Activated CD8-positive, alpha-beta memory T cell treated with anti-CD3 and anti-CD28 coated beads, Interleukin-2, amount 10 ng/mL, durations not matched to agents 7 days and 5 days (primary cell): ENCODE measurements at places on chromosomes 7 and 10. TPM values are rescaled to one million over a fixed set of nuclear protein-coding genes. Genes with fewer than 3 reads are reported as not detected.

GRCh38 chr7:70063927-70064326 is 465.7 kb downstream of the AUTS2 start:
- DNase-seq, result no peak
- H3K4me1 ChIP-seq, result no peaks in the 10 kb centered on the region
- no peaks in the 10 kb centered on the region for H3K36me3 ChIP-seq
- H3K4me3 ChIP-seq, result no peak overlapping the region

DNA sequence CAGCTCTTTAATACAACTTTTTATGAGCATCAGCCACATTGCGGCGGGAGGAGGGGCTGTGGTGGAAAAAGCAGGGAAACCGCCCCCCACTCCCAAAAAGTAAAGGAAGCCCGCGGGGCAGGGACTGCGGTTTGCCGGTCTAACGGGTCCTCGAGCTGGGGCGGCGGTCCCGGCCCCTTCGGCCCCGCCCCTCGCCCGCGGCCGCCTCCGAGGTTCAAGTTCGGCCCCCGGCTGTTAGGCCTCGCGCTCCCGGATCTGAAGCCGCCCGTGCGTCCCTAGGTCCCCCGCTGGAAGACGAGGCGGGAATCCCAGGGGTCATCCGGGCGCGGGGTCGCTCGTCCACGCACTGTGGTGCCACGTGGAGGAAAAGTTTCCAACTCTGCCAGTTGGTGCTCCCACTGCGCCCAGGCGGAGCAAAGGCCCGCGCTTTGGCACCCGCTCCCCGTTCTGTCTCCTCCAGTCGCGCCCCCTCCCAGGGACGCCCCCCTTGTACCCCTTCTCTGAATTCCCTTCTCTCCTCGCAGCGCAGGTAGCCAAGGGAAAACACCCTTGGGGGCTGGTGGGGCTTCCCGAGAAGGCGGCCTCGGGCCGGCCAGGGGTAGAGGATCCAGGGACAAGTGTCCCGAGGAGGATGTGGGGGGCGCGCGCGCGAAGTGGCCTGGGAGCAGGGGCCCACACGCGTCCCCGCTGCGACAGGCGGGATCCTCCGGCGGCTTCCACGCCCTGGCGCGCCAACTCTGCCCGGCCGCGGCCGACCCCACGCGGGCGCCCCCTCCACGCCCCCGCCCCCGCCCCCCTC is 798 bp upstream of the AUTS2 start:
- H3K27me3 ChIP-seq, result peaks cover 54% of the 10 kb centered on the region
- no peak for DNase-seq
- H3K27ac ChIP-seq, result no peak overlapping the region
- peak overlapping the region; percentile 36 for H3K4me3 ChIP-seq

DNA sequence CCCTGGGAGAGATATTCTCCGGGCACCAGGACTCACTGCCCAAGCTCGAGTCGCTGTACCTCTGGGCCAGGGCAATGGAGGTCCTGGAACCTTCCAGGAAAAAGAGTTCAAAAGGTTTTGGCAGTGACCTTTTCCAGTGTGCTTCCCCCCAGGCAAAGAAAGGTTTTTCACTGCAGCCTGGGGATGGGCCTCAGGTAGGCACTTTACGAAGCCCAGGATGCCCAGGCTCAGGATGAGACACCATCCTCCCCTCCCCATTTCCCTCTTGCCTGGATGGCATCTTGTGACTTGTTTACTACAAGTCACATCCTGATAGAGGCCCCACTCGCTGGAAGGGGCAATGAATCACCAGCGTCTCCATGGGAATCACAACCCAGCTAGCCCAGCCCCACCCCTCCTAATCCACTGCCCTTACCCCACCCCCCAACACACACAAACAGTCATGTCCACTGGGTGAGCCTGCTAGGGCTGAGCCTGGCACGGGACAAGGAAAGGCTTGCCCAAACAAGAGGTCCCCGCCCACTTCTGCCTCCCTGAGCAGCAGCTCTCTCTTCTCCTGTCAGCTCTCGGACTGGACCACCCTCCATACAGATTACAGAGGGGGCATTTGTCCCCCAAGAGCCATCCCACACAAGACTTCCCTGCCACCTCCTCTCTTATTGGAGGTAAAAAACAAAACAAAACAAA is 93.8 kb upstream of the SMNDC1 start:
- peak overlapping the region; percentile 9 for H3K27ac ChIP-seq
- H3K4me1 ChIP-seq, result peaks cover 63% of the 10 kb centered on the region
- no peak overlapping the region for H3K4me3 ChIP-seq
- H3K27me3 ChIP-seq, result no peaks in the 10 kb centered on the region

DNA sequence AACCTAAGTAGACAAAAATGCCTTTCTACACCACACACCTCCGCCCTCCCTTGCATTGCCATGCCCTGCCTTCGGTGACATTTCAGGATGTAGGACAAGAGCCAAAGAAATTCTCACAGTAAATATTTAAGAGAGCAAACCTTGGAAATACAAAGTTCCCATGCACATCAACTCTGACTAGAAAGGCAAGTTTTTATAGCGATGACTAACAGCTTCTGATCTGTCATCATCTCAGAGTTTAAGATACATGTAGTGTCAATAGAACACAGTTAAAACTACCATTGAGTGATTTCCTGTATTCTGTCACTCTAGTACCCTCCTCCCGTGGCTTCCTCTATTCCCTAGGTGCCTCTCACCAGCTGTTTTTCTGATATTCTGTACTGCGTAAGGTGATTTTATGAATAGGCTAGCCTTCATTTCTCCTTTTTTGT is 20.7 kb downstream of the SLC16A9 start:
- no peaks in the 10 kb centered on the region for H3K36me3 ChIP-seq
- no peak for DNase-seq
- no peaks in the 10 kb centered on the region for H3K4me1 ChIP-seq
- H3K27ac ChIP-seq, result no peak overlapping the region

DNA sequence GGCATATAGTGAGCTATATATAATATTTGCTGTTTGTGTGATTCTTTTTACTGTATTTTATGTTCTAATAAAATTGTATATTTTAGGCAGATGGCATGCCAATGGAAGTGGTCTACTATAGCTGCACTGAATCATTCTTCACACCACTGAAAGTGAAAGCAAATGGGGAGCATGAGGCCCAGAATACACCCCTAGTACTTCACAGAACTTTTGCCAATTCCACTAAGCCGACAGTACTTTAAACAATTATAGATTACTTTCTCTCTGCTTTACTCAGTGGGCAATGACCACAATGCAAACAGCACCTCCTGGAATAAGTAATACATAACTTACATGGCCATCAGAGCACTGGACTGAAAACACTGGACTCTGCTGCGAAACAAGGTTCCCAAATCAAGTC is 70.2 kb downstream of the ANKRD26 start:
- no peak overlapping the region for H3K4me3 ChIP-seq
- H3K27me3 ChIP-seq, result no peaks in the 10 kb centered on the region
- peak overlapping the region; percentile 45 for H3K27ac ChIP-seq
- H3K36me3 ChIP-seq, result peaks cover 31% of the 10 kb centered on the region
- DNase-seq, result peak; percentile 41

DNA sequence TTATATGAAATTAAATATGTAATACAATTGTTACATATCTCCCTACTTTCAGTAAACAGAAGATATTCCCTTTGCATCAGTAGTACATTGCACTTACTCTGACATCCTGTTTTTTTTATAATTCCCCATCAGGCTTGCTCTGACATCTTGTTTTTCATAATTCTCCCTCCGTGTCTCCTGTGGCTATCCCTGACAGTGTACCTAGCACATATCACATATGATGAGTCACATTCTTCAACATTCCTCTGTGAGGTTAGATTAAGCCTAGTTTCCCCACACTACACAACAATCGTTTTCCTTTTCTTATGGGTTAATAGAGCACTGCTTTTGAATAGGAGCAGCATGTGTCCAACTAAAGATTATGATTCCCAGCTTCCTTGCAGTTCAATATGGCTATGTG is 250.6 kb upstream of the NPVF start:
- no peaks in the 10 kb centered on the region for H3K4me1 ChIP-seq
- DNase-seq, result no peak
- H3K27me3 ChIP-seq, result peaks cover 13% of the 10 kb centered on the region
- no peak overlapping the region for H3K4me3 ChIP-seq

DNA sequence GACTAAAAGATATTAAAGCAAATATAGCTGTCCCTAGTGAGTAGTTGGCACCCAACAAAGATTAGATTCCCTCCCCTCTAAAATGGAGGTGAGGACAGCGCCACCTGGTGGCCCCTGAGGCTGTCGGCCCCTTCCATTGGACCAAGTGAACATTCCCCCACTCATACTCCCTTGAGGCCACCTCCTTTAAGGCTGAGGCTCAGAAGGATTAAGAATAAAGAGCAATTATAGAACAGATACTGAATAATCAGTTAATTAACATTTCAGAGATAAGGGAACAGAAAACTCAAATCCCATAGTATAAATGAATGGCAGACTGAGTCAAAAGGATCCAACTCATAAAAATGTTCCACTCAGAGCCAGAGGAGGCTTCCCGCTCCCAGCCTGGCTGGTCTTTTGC is 130.4 kb upstream of the GHITM start:
- H3K36me3 ChIP-seq, result no peaks in the 10 kb centered on the region
- peaks cover 6% of the 10 kb centered on the region for H3K4me1 ChIP-seq
- no peak overlapping the region for H3K27ac ChIP-seq
- H3K27me3 ChIP-seq, result peaks cover 4% of the 10 kb centered on the region

DNA sequence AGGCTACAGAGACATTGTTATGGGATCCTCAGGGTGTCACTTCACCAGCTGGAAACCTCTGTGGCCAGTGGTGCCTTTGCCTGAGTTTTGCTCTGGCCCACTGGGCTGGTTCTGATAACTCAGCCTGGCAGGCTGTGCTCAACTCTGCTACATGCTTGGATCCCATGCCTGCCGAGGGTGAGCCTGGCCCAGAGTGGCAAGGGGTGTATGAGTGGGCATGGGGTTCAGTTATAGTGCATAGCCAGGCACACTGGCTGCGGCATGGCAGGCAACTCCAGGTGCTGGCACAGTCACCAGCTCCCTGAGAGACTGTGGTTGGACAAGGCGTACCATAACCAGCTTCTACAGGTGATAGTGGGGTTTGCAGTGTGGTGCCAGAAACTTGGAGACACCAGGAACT is 107.0 kb upstream of the PCDH15 start:
- H3K27me3 ChIP-seq, result no peaks in the 10 kb centered on the region
- no peaks in the 10 kb centered on the region for H3K4me1 ChIP-seq
- no peaks in the 10 kb centered on the region for H3K36me3 ChIP-seq

- no peak overlapping the region for H3K27ac ChIP-seq
- peaks cover 5% of the 10 kb centered on the region for H3K4me1 ChIP-seq
- H3K36me3 ChIP-seq, result no peaks in the 10 kb centered on the region
- H3K27me3 ChIP-seq, result peaks cover 6% of the 10 kb centered on the region
- no peak overlapping the region for H3K4me3 ChIP-seq
Measured at GRCh38 chr10:88421590-88421989, 161.5 kb downstream of the RNLS start.

DNA sequence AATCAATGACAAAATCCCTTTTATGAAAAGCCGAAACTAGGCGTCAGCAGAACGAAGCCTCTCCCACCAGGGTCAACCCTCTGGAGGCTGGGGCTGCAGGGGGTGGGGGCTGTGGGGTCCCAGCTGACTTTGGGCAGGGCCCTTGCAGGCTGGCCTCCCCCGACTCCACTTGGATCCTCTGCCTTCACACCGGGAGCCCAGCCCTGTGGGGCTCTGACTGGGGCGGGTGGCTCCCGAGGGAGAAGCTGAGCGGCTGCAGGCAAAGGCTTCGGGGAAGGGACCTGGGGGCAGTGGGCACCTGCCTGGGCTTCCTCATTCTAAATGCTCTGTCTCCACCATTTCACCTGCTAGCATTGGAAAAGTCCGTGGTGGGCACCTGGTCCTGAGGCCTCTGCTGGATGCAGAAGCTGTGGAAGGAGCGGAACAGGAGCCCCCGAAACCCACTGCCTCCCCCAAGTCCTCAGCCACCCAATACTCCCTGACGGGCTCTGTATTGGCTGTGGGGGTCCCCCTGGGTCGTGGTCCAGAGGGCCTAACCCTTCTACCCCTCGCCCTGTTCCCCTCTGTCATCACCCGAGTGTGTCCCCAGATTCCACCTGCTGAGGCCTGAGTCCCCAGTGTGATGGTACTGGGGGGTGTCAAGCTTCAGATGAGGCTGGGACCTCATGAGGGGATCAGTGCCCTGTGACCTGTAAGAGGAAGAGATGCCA is 108.6 kb downstream of the DNAJB6 start:
- H3K4me1 ChIP-seq, result no peaks in the 10 kb centered on the region
- H3K4me3 ChIP-seq, result no peak overlapping the region
- peak; percentile 33 for DNase-seq
- H3K27me3 ChIP-seq, result peaks cover 6% of the 10 kb centered on the region

- no peak for DNase-seq
- no peak overlapping the region for H3K4me3 ChIP-seq
- no peaks in the 10 kb centered on the region for H3K27me3 ChIP-seq
- H3K36me3 ChIP-seq, result no peaks in the 10 kb centered on the region
- no peaks in the 10 kb centered on the region for H3K4me1 ChIP-seq
Measured at GRCh38 chr10:130790339-130790738, 521.2 kb downstream of the TCERG1L start.

DNA sequence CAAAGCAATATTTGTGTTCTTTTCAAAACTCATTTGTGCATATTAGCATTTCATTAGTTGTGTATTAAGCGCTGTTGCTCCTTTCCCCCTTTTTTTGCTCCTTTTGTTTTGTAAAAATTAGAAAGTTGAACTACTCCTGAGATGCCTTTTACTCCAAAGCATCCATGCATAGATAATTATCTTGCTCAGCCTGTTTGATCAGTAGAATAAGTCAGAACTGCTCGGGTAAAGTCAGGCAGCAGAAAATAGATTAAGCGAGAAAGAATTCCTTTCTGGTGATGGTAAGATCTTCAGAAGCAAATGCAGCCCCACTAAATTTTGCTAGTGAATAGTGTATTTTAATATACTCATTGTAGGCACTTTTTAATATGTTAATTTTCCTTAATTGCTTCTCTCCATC is 227.1 kb downstream of the TEX36 start:
- no peaks in the 10 kb centered on the region for H3K4me1 ChIP-seq
- no peak overlapping the region for H3K4me3 ChIP-seq
- H3K27me3 ChIP-seq, result no peaks in the 10 kb centered on the region
- no peak overlapping the region for H3K27ac ChIP-seq
- no peaks in the 10 kb centered on the region for H3K36me3 ChIP-seq

DNA sequence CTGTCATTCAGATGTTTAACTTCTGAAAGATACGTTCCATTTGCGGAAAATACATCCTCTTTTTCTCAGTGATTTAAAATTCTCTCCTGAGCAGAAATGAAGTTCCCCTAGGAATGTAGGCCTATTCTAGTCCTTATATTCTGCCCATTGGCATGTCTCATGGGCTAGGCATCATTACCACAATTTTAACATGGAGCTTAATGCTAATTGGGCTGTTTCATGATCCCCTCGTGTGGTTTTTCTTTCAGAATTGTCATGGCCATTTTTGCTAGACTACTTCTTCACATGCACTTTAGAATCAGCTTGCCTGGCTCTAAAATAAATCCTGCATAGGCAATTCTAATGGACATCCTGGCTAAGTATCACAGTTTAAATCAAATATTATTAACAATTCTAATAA is 1.0 kb downstream of the TMEM176B start:
- H3K27me3 ChIP-seq, result peaks cover 53% of the 10 kb centered on the region
- H3K4me1 ChIP-seq, result peaks cover 7% of the 10 kb centered on the region
- H3K4me3 ChIP-seq, result no peak overlapping the region

- peaks cover 11% of the 10 kb centered on the region for H3K36me3 ChIP-seq
- H3K4me3 ChIP-seq, result peak overlapping the region; percentile 82
- H3K4me1 ChIP-seq, result peaks cover 23% of the 10 kb centered on the region
- H3K27ac ChIP-seq, result peak overlapping the region; percentile 80
Measured at GRCh38 chr7:105389088-105389650, 448 bp upstream of the SRPK2 start.

The FXYD4 gene
- total RNA-seq, result 0.37 TPM

The CYP2C9 gene
- not detected for total RNA-seq

The TRPV6 gene
- not detected for total RNA-seq

The DBF4 gene
- total RNA-seq, result 85.5 TPM

The HOXA9 gene
- total RNA-seq, result not detected

The AMPH gene
- not detected for total RNA-seq

The HOXA4 gene
- not detected for total RNA-seq

The EPHB4 gene
- 1.3 TPM for total RNA-seq

The CDK14 gene
- 0.23 TPM for total RNA-seq

The CLEC5A gene
- total RNA-seq, result not detected

The FGL2 gene
- 9.9 TPM for total RNA-seq

The TLX1 gene
- not detected for total RNA-seq

The SPDYE6 gene
- total RNA-seq, result not detected
